ENCODE measurements at places on chromosomes 7 and 10.

GRCh38 chr10:123149568-123150270, 1.8 kb downstream of the HMX2 start:
- H3K36me3 ChIP-seq = no peaks in the 10 kb centered on the region
- peaks cover 22% of the 10 kb centered on the region for H3K4me1 ChIP-seq
- peaks cover 59% of the 10 kb centered on the region for H3K27me3 ChIP-seq
- H3K4me3 ChIP-seq = peak overlapping the region; percentile 21
- DNase-seq = no peak

- peaks cover 2% of the 10 kb centered on the region for H3K4me1 ChIP-seq
- H3K4me3 ChIP-seq = no peak overlapping the region
- no peak for DNase-seq
- H3K27ac ChIP-seq = no peak overlapping the region
- H3K27me3 ChIP-seq = no peaks in the 10 kb centered on the region
- H3K36me3 ChIP-seq = no peaks in the 10 kb centered on the region
Observed at GRCh38 chr10:22657024-22657423, 57.4 kb downstream of the PIP4K2A start.

- H3K27me3 ChIP-seq = peaks cover 19% of the 10 kb centered on the region
- peaks cover 9% of the 10 kb centered on the region for H3K4me1 ChIP-seq
- H3K4me3 ChIP-seq = peak overlapping the region; percentile 53
- no peak overlapping the region for H3K27ac ChIP-seq
- no peaks in the 10 kb centered on the region for H3K36me3 ChIP-seq
Observed at GRCh38 chr10:72086466-72087391, 1.6 kb downstream of the SPOCK2 start.

DNA sequence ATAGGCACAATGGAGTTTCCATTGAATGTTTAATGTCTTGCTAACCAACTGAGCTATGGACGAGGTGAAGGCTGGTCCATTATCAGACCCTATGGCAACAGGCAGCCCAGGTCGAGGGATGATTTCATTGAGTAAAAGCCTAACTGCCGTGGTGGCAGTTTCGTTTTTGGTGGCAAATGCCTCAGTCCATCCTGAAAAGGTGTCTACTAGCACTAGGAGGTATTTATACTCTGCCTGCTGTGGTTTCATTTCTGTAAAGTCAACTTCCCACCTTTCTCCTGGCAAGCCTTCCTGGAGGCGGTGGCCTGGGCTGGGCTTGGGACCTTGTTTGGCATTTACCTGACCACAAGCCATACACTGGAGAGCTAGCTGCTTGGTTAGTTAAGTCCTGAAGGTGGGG, 75.8 kb downstream of the PRR15 start:
- no peak for DNase-seq
- H3K36me3 ChIP-seq = no peaks in the 10 kb centered on the region
- H3K27ac ChIP-seq = no peak overlapping the region

- no peaks in the 10 kb centered on the region for H3K4me1 ChIP-seq
- H3K4me3 ChIP-seq = no peak overlapping the region
- no peak for DNase-seq
- H3K27me3 ChIP-seq = no peaks in the 10 kb centered on the region
- no peak overlapping the region for H3K27ac ChIP-seq
Observed at GRCh38 chr7:108063520-108063933, 60.6 kb upstream of the LAMB1 start.

GRCh38 chr10:61692447-61693010, 29.8 kb downstream of the CABCOCO1 start:
- no peaks in the 10 kb centered on the region for H3K4me1 ChIP-seq
- DNase-seq = no peak
- H3K4me3 ChIP-seq = no peak overlapping the region
- H3K27ac ChIP-seq = no peak overlapping the region
- no peaks in the 10 kb centered on the region for H3K36me3 ChIP-seq
- H3K27me3 ChIP-seq = no peaks in the 10 kb centered on the region

DNA sequence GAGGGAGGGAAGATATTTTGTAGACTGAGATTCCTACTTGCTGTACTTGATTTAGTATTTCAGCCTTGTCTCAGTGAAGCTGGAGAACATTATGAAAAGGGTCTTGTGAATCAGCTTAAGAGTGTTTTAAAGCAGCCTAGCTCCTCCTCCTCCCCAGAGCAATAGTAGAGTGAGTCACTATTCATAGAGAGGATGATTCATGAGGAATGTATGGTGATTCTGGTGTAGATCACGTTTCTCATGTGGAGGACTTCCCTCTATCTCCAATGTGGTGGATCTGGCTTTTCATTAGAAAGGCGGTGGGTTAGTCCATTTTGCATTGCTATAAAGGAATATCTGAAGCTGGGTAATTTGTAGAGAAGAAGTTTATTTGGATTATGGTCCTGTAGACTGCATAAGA, 340.1 kb upstream of the CHRM2 start:
- H3K27me3 ChIP-seq = no peaks in the 10 kb centered on the region
- no peak for DNase-seq
- no peaks in the 10 kb centered on the region for H3K4me1 ChIP-seq
- no peak overlapping the region for H3K27ac ChIP-seq

DNA sequence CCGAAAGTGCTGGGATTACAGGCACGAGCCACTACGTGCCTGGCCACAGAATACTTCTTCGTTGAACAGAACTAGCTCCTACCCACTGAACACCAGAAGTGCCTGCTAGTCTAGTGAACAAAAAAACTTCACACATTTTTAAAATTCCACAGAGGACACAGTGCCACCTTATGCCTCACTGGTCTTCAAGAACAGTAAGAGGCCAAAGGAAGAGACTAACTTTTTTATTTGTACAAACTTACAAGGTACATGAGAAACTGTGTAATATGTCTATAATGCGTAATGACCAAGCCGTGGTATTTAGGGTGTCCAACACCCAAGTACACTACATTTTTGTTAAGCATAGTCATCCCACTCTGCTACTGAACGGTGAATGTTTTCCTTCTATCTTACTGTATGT, 144.4 kb upstream of the PTER start:
- no peaks in the 10 kb centered on the region for H3K36me3 ChIP-seq
- no peaks in the 10 kb centered on the region for H3K4me1 ChIP-seq
- H3K27me3 ChIP-seq = no peaks in the 10 kb centered on the region
- DNase-seq = no peak

- no peak overlapping the region for H3K27ac ChIP-seq
- no peaks in the 10 kb centered on the region for H3K36me3 ChIP-seq
- no peak for DNase-seq
- H3K4me3 ChIP-seq = no peak overlapping the region
- no peaks in the 10 kb centered on the region for H3K27me3 ChIP-seq
Observed at GRCh38 chr10:16585103-16585502, 63.4 kb upstream of the C1QL3 start.

DNA sequence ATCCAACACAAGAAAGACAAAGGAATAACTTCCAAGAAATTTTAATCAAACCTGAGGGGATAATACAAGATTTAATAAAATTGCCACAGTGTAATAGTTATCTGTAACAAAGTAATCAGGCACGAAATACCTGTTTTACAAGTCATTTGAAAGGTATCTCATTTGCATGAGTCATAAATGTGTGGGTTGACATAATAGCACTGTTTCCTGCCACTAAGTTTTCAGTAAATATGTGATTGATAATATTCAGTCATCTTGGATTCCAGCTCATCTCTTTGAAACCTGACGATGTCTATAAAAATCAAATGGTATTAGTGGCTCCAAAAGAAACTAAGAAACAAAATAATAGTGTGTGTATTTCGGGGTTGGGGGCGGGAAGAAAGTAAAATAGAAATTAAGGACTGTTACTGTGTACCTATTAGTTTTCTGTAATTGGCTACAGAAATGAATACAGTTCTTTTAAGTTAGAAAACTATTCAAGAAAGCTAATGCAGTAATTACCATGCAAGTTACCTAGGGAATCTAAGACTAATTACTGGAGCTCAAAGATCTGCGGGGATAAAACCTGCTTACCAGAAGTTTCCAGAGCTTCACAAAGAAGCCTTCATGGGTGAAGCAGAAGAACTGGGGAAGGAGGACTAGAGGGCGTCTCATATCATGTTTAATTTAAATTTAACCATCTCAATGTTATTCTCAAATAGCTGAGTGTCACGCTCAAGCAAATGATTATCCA, 100.7 kb downstream of the ST8SIA6 start:
- no peaks in the 10 kb centered on the region for H3K27me3 ChIP-seq
- H3K27ac ChIP-seq = no peak overlapping the region
- H3K36me3 ChIP-seq = no peaks in the 10 kb centered on the region
- no peak for DNase-seq
- H3K4me1 ChIP-seq = no peaks in the 10 kb centered on the region

- H3K4me1 ChIP-seq = no peaks in the 10 kb centered on the region
- H3K4me3 ChIP-seq = no peak overlapping the region
- H3K36me3 ChIP-seq = no peaks in the 10 kb centered on the region
- H3K27ac ChIP-seq = no peak overlapping the region
- H3K27me3 ChIP-seq = no peaks in the 10 kb centered on the region
Observed at GRCh38 chr7:1946773-1947450, 276.8 kb downstream of the ELFN1 start.

- no peak for DNase-seq
- H3K36me3 ChIP-seq = no peaks in the 10 kb centered on the region
- no peak overlapping the region for H3K27ac ChIP-seq
- no peak overlapping the region for H3K4me3 ChIP-seq
- H3K27me3 ChIP-seq = no peaks in the 10 kb centered on the region
Observed at GRCh38 chr7:120600607-120601006, 257.3 kb downstream of the TSPAN12 start.

- no peak overlapping the region for H3K4me3 ChIP-seq
- no peaks in the 10 kb centered on the region for H3K36me3 ChIP-seq
- no peaks in the 10 kb centered on the region for H3K27me3 ChIP-seq
- H3K27ac ChIP-seq = no peak overlapping the region
- no peak for DNase-seq
Observed at GRCh38 chr10:110432084-110432483, 65.6 kb upstream of the DUSP5 start.

DNA sequence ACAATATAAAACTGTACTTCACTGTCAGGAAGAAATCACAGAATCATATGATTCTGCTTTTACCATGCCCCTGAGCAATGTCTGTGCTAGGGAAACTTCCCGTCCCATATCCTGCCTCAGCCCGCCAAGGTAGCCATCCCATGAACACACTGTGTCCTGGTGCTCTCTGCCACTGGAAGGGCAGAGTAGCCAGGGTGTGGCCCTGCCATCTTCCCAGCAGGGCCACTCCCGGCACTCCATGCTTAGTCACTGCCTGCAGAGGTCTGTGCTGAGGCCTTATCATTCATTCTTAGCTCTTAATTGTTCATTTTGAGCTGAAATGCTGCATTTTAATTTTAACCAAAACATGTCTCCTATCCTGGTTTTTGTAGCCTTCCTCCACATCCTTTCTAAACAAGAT, 31.8 kb downstream of the AP3M1 start:
- H3K4me3 ChIP-seq = no peak overlapping the region
- no peak overlapping the region for H3K27ac ChIP-seq
- no peaks in the 10 kb centered on the region for H3K4me1 ChIP-seq
- no peaks in the 10 kb centered on the region for H3K27me3 ChIP-seq
- DNase-seq = no peak

DNA sequence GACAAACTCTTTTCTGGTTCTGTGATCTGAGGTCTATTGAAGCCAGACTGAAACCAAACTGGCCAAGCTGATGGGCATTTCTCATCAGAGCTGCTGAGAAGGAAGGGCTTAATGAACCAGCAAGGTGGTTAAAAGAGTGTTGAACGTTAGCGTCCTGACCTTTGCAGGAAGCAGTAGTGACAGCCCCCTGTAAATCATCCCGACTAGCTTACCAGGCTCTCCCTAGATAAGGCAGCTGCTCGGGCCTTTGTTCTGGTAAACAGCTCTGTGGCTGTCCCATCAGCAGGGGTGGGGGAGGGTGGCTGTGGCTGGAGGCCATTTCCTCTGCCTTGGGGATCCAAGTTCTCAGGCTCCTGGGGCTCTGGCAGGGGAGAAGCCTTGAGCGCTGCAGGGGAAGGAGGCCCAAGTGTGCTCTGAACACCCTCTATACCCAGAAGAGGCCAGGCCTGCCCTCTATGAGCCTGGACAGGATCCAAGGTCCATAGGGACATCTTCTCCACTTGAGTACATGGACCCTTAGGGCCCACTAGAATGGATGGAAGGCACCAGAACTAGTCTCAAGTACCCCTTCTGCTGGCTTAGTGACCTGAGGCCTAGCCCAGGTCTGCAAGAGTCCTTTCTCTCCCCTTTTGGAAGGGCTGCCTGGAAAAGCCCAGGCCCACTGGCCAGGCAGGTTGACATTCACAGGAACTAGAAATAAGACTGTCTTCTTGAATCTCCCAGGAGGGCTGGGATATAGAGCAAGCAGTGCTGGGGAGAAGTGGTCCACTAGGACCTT, 134.6 kb downstream of the ARHGAP22 start:
- no peaks in the 10 kb centered on the region for H3K36me3 ChIP-seq
- H3K27ac ChIP-seq = no peak overlapping the region
- peak; percentile 48 for DNase-seq
- no peak overlapping the region for H3K4me3 ChIP-seq
- H3K4me1 ChIP-seq = peaks cover 11% of the 10 kb centered on the region

DNA sequence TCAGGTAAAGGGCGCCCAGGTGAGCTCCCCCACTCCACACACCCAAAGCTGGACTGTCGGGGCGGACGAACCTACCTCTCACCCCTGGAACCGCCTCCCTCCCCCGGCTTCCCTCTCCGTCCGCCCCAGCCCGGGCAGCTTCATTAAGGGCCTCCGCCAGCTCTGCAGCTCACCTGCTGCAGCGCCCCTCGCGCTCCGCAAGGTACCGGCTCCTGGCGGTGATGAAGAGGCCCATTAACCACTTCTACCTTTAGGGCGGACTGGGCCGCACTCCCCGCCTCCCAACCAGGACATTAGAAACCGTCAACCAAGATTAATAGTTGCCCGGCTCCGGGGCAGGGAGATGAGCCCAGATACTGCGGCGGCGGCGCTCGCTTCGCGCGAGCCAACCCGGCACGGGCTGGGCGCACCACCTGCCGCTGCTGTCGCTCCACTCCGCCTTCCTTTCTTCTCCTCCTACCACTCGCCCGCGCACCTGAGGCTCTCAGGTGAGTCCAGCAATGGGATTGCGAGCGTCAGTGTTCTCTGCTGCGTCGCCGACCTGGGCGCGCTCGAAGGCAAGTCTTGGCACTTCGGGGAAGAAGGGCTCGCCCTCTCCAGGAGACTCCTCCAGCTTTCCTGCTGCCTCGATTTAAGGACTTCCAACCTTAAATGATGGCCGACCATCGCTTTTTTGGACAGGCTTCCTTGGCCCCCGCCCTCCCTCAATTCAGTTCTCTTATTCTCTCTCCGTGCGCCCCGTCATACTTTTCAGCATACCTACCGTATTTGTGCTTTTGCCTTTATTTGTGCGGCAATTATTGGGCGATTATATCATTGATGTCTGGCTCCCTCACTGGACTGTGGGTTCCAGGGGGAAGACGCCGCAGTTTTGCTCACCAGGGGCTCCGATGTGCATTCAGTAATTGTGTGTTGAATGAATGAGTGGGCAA, 13.6 kb upstream of the KAZALD1 start:
- H3K4me3 ChIP-seq = peak overlapping the region; percentile 20
- H3K4me1 ChIP-seq = peaks cover 26% of the 10 kb centered on the region
- DNase-seq = no peak
- peaks cover 84% of the 10 kb centered on the region for H3K27me3 ChIP-seq
- no peaks in the 10 kb centered on the region for H3K36me3 ChIP-seq
- H3K27ac ChIP-seq = no peak overlapping the region
